Activated CD8-positive, alpha-beta memory T cell treated with anti-CD3 and anti-CD28 coated beads for 36 hours (primary cell): ENCODE measurements at places on chromosomes 2 and 18. TPM values are rescaled to one million over a fixed set of nuclear protein-coding genes. Genes with fewer than 3 reads are reported as not detected.

HOXD3 gene
- total RNA-seq = not detected

NEMP2 gene
- 16.0 TPM for total RNA-seq

APCDD1 gene
- not detected for total RNA-seq

MAL gene
- 30.7 TPM for total RNA-seq

LMAN1 gene
- total RNA-seq = 114 TPM

CEP192 gene
- 23.8 TPM for total RNA-seq

RND3 gene
- not detected for total RNA-seq

LRRC30 gene
- not detected for total RNA-seq

TXNL1 gene
- total RNA-seq = 87.3 TPM

EMILIN1 gene
- 0.48 TPM for total RNA-seq

DPY30 gene
- 81.2 TPM for total RNA-seq

MYO5B gene
- not detected for total RNA-seq

DAW1 gene
- total RNA-seq = not detected

DHRS9 gene
- total RNA-seq = 0.19 TPM

RIT2 gene
- not detected for total RNA-seq

NXPH2 gene
- not detected for total RNA-seq

TUBB8B gene
- total RNA-seq = not detected

IL36B gene
- total RNA-seq = not detected

CFC1 gene
- total RNA-seq = not detected

CFAP210 gene
- 0.50 TPM for total RNA-seq

ANKRD53 gene
- total RNA-seq = not detected

EVA1A gene
- not detected for total RNA-seq

HOXD9 gene
- total RNA-seq = not detected

IMP4 gene
- total RNA-seq = 238 TPM

SMYD1 gene
- total RNA-seq = not detected

ADRA2B gene
- total RNA-seq = 0.25 TPM

FHOD3 gene
- total RNA-seq = not detected

CAPN14 gene
- 0.29 TPM for total RNA-seq

CRYGD gene
- total RNA-seq = not detected

IMMT gene
- total RNA-seq = 153 TPM

ANKRD62 gene
- not detected for total RNA-seq

ZNF142 gene
- total RNA-seq = 56.0 TPM

SATB2 gene
- 0.15 TPM for total RNA-seq

GPR35 gene
- 13.3 TPM for total RNA-seq

PPM1G gene
- total RNA-seq = 179 TPM

LOXHD1 gene
- total RNA-seq = not detected

ERICH2 gene
- total RNA-seq = not detected

CENPA gene
- 27.8 TPM for total RNA-seq

REG3A gene
- total RNA-seq = not detected

ALK gene
- not detected for total RNA-seq

IL1RL1 gene
- 0.48 TPM for total RNA-seq
